Omental fat pad (tissue), 4 donors: ENCODE measurements at places on chromosomes 4 and X.

GRCh38 chr4:111174331-111174730 lies 551.5 kb upstream of the PITX2 start:
- no peak for DNase-seq

DNA sequence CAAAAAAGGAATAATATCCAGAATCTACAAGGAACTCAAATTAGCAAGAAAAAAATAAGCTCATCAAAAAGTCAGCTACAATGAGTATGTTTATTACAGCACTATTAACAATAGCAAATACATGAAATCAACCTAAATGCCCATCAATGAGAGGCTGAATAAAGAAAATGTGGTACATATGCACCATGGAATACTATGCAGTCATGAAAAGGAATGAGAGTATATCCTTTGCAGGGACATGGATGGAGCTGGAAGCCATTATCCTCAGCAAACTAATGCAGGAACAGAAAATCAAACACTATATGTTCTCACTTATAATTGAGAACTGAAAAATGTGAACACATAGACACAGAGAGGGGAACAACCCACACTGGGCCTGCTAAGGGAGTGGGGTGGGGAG lies 178.4 kb upstream of the IRS4 start:
- DNase-seq = no peak

DNA sequence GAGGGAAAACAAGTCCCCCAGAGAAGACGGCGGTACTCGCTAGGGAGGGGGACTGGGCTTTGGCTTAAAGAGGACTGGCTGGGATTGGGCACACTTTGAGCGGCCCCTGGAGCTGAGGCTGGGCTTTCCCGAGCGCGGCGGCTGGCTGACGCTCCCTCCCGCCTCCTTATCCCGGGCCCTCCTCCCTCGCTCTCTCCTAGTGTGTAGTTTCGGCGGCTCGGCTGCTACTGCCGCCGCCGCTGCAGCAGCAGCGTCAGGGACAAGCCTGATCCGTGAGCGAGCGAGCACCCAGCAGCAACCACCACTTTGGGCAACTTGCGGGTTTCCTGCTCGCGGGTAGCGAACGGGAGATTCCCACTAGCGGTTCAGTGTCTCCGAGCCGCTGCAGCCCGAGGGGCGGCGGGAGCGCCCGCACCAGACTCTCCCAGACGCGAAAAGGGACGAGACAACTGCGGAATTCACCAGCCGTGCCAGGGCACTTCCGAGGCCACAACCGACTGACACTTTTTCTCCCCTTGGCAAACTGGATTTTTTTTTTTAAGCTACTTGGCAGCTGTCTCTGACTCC lies 632 bp upstream of the PCDH7 start:
- DNase-seq = no peak

GRCh38 chr4:98688411-98689290 lies 30.2 kb upstream of the TSPAN5 start:
- DNase-seq = no peak

- DNase-seq = no peak
These were observed 449.6 kb downstream of the GLUD2 start for GRCh38 chrX:121496966-121497365.

DNA sequence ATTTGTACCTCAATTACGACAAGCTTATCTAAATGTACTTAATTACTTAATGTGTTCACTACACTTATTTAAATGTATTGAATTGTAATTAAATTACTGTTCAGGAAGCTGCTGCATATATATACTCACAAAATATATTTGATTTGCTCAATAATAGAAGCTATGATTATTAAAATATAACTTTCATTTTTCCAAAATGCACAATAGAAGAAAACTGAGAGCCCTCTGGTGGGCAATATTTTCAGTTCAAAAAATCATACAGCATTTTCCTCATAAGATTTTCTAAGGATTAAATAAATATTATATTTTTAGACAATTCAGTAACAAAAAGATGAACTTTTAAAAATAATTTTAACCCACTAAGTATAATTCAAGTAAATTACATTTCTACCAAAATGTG lies 217.3 kb downstream of the DKK2 start:
- DNase-seq = no peak

DNA sequence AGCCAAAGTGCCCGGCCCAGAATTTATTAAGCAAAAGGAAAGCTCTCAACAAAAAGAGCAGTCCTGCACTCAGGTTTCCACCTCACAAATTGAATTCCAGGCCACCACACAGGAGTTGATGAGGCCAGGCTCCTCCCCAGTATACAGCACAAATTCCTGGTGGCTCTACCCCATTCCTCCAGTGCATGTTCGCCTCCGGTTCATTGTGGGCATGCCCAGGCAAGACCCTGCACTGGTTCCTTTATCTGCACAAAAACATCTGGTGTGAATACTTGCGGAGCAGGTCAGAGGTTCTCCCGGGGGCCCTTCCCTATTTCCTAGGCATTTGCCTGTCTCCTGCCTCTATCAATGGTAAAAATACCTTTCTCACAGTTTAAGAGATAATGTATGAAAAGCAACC lies 195.2 kb upstream of the ANXA10 start:
- DNase-seq = no peak

DNA sequence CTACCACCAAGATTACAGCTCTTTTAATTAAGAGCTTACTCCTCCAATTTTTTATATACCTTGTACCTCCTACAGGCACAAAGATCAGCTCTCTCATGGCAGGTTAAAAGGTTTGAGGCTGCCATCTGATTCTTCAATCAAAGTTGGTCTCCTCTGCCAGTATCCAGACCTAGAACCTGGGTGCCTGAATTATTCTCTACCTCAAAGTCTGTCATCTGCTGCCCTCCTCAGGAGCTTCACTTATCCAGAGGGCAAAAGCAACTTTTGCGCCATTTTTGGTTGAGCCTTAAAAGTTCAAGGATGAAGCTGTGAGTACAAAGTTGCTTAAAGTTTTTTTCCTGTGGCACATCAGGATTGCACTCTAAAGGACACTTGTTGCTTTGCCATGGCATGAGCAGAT lies 343.7 kb upstream of the PPP1R2C start:
- no peak for DNase-seq

DNA sequence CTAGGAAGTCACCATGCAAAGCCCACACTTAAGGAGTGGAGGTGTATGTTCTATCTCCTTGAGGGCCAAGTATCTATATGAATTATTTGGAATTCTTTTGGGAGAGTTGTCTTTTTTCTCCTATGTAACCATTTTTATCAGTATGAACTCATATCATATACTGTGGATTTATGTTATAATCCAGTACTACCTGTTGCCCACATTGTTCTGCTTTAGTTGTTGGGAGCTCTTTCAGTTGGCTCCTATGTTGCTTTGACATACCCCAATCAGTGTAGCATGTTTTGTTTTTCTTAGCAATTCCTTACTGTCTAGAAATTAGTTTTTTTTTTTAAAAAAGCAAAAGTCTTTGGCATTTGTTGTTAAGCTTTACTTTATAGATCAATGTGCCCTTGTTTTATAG lies 13.0 kb downstream of the UCHL1 start:
- DNase-seq = no peak

DNA sequence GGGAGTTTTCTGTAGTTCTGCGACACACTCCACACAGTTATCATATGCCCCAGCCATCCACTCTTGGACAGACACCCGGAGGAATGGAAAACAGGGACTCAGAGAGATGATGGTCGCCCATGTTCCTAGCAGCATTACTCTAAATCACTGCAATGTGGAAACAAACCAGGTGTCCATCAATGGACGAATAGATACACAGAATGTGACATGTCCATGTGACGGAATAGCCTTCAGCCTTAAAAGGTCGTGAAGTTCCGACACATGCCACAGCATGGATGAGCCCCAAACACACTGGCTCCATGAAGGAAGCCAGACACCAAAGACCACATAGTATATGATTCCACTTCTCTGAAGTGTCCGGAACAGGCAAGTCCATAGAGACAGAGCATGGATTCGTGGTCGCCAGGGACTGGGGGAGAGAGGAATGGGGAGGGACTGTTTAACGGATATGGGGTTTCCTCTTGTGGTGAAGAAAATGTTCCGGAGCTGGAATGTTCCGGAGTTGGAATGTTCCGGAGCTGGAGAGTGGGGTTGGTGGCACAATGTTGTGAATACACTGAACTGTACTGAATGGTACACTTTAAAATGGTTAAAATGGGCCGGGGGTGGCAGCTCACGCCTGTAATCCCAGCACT lies 28.7 kb upstream of the AFAP1 start:
- no peak for DNase-seq

GRCh38 chr4:168942985-168943384 lies 67.1 kb downstream of the CBR4 start:
- DNase-seq = no peak

GRCh38 chrX:129769467-129770154 lies 10.1 kb upstream of the SASH3 start:
- DNase-seq = no peak
